ENCODE measurements at places on chromosomes 16 and 17.

- no peak for DNase-seq
Observed at GRCh38 chr17:53627511-53627910, 195.2 kb upstream of the KIF2B start.

DNA sequence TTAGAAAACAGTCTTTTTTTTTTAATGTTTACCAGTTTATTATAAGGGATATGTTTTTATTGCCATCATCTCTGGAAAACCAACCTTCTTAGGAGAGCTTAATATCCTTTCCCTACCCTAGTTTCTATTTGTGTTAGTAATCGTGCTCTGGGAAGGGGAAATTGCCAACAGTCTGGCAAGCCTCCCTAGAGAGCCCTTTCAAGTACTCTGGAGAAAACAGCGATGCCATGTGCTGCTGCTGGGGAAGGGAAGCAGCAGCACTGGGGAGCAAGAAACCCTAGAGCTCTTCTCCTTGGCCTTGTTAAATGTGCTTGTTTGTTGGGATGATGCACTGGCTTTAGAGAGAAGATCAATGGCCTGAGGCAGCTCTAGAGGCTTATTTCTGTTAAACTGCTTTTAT, 10.3 kb downstream of the RETREG3 start:
- no peak for DNase-seq

- DNase-seq: no peak
Observed at GRCh38 chr16:83704656-83705055, 103.1 kb upstream of the HSBP1 start.

DNA sequence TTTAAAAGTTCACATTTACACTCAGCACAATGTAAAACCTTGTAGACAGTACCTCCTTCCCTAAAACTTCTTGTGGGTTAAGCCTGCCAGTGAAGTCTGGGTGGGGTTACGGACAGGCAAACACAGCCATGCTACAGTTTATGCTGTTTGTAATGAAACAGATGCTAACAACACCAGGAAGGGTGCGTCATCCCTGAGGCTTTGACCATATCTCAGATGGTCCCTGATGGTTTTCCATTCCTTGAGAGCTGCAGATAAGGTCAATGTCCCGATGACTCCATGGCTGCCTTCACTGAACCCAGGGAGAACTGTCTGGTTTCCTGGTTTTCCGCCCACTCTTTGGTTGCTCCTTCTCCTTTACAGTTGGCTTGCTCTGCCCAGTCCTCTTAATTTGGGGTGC, 29.1 kb downstream of the GAS7 start:
- DNase-seq: no peak

DNA sequence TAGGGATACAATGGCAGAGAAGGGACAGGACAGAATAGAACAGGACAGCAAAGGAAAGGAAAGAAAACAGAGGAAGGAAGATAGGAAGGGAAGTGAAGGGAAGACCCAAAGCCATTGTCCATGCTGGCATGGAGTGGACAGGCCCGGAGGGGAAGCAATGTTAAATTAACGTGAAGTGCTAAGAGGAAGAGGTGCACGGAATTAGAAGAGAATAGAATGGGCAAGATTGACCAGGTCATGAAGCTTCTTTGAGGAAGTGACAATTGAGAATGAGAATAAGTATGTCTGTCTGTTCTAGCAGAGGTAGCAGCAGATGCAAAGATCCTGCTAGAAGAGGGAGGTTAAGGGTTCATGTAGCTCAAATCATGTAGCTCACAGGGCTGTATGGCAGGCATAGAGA, 117.2 kb downstream of the MAF start:
- no peak for DNase-seq

DNA sequence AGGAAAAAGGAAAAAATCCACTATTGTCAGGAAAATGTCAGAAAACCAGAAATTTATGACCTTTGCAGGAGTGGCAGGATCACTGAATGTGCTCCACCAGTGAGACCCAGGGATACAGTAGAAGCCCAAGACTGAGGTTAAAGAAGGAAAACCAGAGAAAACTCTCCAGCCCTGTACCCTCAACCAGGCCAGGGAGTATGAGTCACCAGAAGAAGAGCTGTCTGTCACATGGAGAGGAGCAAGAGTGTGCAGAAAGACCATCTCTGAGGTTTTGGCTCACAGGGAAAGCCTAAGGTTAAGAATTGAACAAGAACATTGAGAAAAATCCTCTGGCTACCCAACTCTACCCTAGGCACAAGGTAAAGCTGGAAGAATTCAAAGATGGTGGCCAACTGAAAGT, 47.6 kb upstream of the MON1B start:
- DNase-seq: no peak

GRCh38 chr16:77043076-77043475, 147.9 kb upstream of the MON1B start:
- no peak for DNase-seq

DNA sequence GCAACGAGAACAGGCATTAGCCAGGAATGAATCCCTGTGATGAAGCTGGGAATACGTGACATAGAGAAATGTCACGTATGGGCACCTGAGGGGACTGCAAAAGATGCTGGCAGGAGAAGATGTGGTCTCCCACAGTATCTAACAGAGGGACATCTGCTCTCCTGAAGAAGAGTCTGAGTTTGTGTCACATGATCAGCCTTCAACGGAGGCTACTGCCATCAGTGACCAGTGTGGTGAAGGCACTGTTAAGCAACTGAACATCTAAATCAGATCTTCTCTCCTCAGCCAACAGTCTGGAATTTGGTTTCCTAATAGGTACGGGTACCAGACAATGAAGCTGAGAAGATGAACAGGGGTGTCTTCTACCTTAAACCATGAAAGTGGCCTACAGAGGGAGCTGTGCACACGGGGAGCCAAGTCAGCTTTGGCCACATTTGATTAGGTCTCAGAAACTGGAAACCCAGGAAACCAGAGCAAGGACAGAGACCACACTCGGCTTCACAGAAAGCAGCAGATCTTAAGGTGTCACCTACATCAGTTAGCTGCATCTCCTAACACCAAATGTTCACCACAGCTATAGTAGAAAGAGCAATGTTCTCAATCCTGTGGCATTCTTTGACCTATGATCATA, 41.8 kb downstream of the BRD7 start:
- peak; percentile 87 for DNase-seq

- no peak for DNase-seq
Observed at GRCh38 chr16:54164789-54165173, 121.8 kb downstream of the IRX3 start.

DNA sequence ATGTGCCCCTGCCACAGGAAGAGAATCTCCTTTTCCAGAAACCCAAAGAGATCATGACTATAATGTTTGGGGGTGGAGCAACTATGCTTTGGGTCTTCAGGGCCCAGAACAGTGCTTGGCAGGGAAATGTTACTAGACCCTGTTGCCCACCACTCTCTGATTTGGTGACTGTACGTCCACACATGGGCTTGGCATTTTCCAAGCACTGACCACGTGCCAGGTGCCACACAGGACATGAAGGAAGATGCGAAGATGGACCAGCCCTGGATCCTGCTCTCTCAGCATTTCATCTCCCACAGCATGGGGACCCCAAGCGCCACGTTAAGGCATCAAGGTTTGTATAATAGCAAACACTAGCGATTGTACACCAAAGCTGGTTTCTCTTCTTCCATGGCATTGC, 50.1 kb downstream of the GSG1L start:
- DNase-seq: no peak

DNA sequence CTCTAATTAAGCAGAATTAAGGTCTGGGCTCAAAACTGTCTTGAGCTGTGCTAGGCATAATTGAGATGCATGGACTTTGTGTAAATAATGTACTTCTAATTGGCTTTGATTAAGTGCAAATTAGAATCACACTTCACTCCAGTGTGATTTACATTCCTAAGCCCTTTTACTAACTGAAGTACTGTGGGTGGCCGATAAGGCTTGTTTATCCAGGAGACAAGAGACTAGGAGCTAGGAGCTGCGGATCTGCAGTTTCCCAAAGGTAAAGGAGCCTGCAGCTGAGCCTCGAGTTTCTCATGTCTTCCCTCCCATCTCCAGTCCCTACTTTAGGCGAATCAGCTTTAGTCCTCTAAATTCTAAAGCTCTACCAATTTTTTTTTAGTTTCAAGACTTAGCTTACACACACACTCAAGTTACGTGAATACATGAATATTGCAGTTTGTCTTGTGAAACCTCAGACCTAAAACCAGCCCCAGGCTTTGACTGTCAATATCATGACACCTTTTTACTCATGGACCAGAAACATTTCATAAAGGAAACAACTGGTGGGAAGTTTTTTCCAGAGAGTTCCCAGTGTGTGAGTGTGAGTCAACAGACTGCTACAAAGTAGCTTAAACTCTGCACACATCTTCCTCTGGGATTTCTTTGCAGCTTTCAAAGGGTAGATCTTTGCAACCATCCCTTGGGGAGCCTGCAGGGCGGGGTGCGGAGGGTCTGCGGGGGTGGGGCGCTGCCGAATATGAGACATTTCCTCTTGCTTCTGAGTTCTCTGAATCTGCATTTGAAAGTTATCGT, 113.9 kb upstream of the TBX2 start:
- no peak for DNase-seq

DNA sequence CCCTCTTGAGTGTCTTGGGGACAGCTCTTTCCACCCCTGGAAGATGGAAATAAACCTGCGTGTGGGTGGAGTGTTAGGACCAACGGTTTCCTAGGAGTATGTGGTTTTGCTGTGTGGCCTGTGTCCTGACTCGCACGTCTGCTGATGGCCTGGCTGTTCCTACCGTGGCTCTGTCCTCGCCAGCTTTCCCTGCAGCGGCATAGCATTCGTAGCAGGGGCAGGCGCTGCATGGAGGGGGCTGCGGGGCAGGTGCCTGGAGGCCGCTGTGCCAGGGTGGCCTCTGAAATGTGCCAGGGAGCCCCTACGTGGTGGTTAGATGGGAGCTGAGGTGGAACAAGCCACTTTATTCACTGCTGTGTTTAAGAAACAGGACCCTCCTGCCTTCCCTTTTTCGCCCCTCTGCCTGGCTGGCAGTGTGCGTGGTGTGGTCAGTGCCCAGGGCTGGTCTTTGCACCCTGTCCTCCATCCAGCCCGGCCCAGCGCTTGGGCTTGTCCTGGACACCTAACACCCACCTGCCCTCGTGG, 10.6 kb downstream of the SLC16A3 start:
- no peak for DNase-seq

DNA sequence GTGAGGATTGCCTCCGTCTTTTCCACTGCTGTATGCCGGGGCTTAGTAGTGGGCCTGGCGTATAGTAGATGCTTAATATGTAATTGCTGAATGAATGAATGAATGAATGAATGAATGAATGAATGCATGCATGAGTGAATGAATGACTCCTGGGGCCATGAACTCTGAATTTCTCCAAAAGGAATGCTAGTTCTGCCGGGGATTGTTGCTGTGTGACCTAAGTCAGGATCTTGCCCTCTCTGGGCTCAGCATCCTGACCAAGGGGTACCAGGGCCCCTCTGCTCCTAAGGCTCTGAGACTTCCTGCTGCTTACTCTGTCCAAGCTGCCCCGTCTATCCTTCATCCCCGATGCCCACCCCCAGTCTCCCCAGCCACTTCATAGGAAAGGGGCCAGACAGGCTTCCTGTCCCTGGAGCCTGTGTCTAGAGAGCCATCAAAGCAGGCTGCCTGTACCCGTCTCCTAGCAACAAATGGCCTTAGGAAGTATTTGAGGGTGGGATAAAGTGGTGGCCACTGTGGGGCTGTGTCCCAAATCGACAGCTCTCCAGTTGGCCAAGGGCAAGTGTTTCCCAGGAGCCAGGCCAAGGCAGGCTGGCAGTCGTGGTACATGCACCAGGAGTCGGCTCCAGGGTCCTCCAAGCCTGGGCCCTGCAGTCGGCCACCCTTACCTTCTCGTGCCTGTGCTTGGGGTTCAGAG, 11.6 kb upstream of the MPRIP start:
- DNase-seq: no peak

- DNase-seq: no peak
Observed at GRCh38 chr16:66617728-66618127, 13.2 kb downstream of the CMTM3 start.

GRCh38 chr17:42953669-42954068, 10.6 kb downstream of the AARSD1 start:
- no peak for DNase-seq

GRCh38 chr17:66472123-66472522, 169.7 kb downstream of the PRKCA start:
- no peak for DNase-seq

DNA sequence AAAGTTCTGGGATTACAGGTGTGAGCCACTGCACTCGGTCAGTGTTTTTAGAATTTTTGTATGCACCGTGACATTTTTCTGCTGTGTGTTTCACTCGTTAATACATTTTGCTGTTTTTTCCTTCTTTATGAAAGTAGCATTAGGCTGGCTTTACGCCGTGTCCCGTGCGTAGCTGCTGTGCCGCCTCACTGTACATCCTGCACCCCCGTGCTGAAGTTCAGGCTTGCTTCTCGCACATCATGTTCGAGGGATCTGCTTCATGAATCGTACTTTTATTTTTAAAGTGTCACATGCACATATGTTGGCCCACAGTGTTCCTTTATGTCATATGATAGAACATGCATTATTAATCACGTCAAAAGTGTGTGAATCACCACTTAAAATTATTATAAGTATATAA, 84.4 kb upstream of the ZNF750 start:
- no peak for DNase-seq

- no peak for DNase-seq
Observed at GRCh38 chr16:1344499-1344898, 7.2 kb downstream of the TSR3 start.

GRCh38 chr17:27756467-27757371, 43.6 kb downstream of the NOS2 start:
- peak; percentile 42 for DNase-seq

DNA sequence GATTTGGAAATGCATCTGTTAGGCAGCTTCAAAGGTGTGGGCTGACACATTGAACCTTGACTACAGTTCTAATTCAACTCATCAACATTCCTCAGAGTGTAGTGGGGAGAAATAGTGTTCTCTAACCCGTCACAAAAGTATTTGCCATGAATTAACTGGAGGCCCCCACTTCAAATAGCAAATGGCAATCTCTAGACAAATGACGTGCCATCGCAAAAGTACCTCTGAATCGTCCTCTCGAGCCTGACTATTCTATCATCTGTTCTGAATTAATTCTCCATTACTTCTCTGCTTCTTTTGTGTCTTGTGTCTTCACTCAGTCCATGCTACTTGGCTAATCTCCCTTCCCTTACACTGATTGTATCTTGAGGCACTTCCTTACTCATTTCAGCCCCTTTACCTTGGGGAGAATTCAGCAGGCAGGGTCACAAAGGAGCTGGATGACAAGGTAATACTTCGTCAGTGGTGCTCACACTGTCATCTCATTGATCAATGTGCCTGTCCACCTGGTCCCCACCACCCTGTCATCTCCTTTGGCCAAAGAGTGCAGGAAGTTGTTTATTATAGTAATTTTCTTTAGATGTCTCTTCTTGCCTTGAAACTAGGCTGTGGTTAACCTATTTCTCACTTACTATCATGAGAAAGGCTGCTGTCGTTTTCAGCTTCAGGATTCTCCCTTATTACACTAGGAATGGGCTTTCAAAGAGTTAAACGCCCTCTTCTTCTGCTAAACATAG, 108.4 kb downstream of the SYCE1L start:
- no peak for DNase-seq

- no peak for DNase-seq
Observed at GRCh38 chr17:56918916-56919315, 5.1 kb upstream of the TRIM25 start.

- DNase-seq: no peak
Observed at GRCh38 chr17:69810326-69810965, 264.6 kb upstream of the KCNJ16 start.
